ENCODE measurements at places on chromosomes 5 and 9.
A peak's percentile ranks its signal among the peaks of the same experiment; 100 is the strongest.

GRCh38 chr5:143055596-143056338, 285.6 kb downstream of the ARHGAP26 start:
- DNase-seq: no peak

DNA sequence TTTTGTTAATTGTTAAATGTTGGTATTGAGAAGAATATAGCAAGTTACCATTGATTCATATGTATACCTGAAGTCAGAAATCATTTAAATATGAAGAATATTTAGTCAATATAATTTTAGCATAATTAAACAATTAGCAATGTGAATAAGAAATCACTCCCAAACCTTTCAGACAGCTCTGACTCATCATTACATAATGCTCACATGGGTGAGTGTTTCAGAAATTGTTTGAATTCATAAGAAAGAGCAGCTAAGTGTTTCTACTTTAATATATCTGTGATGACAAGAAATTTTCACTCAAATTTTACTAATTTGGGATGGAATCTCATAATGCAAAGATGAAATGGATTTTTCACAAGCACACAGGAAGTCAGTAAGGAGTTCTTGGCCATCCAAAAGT, 42.0 kb upstream of the CDC42SE2 start:
- no peak for DNase-seq

DNA sequence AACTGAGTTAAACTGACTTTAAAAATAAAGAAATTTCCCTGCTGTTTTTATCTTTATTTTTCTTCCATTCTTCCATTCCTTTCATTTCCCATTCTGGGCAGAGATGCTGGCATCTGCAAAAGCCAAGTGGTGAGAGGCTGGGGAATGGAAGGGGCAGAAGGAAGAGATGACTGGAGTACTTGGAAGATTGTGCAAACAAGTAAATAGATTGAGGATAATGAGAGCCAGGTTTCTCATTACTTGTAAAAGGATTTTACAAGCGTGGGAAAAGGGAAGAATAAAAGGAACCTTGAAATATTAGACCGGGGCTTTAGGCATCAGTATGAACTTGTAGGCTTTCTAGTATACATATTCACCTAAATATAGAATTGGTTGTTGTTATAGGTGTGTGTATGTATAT, 341.2 kb downstream of the CAAP1 start:
- DNase-seq: no peak

DNA sequence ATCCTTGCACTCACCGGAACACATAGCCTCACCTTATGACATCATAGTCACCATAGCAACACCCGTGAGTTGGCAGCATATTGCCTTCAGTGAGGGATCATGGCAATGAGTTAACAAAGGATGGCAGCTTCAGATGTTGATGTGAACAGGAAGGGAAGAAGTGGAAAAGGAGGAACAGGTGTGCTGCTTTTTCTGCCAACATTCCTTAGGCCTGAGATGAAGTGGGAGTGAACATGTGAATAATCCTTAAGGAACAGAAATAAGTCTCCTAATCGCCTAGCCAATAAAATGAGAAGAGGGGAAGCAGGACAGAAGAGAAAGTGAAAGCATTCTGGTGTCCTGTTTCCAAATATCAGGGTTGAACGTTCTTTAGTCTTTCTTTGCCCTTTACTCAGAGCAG, 360.0 kb downstream of the BRINP1 start:
- DNase-seq: no peak

DNA sequence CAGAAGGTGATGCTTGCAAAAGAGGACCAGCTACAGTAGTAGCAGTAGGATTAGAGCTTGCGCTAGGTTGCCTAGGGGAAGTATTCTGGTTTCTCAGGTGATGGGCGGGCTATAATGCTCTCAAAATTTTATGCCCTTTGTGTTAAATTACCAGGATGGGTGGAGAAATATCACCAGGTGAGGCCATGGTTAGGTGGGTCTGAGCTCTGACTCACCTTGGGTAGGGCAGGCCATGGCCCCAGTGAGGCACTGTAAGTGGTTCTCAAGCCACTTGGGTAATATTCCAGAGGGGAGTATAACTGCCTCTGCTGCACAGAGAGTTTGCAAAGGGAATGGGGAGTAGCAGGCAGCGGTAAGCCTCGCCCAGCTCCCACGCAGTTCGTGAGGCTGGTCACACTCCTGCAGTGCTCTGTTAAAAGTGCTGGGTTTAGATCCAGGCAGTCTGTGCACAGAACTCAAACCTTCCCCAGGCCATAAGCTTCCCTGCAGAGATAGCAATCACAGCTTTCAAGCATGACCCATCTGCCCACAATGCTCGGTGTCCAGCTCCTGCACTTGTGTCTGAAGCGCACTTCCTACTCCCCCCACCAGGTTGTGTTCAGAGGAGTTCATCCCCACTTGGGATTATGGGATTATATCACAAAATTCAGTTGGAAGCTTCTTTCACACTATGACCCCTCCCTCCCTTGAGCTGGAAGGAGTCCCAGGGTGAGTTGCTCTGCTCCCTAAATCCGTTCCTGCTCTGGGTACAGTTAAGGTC, 575.0 kb downstream of the CHSY3 start:
- peak; percentile 88 for DNase-seq

GRCh38 chr5:95731571-95732554, 727 bp downstream of the RHOBTB3 start:
- DNase-seq: peak; percentile 59

DNA sequence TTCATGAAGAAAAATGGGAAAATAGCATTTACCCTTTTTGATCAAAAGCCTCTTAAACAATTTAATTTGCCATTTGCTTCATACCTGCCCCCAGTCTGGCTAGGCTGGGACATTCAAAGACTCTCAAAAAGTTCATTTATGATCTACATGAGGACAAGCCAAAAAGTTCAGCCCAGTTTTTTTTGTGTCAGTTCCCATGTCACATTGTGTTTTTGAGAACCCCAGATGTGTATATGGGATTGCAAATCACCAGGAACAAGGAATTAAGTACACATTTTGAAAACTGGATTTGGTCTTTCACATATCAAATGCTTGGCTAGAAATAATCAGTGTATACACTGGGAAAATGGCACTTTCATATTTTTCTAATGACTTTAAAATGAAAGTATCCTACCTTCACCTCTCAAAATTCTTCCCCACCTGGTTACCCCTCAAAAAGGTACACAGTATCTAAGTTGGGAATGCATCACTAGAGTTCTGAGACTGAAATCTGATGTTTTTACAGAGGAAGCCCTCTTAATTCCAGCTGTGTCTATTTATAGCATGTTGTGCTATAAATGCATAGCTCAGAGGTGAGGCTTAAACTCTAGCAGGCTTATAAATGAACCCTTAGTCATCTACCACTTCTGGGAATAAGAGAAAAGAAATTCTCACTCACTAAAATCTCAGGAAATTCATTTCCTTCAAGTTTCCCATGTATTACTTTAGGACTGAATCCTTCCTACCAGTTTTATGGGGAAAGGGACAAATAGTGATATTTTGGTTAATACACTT, 9.3 kb downstream of the STOM start:
- DNase-seq: no peak

GRCh38 chr5:130035388-130035787, 131.1 kb downstream of the CHSY3 start:
- DNase-seq: no peak

DNA sequence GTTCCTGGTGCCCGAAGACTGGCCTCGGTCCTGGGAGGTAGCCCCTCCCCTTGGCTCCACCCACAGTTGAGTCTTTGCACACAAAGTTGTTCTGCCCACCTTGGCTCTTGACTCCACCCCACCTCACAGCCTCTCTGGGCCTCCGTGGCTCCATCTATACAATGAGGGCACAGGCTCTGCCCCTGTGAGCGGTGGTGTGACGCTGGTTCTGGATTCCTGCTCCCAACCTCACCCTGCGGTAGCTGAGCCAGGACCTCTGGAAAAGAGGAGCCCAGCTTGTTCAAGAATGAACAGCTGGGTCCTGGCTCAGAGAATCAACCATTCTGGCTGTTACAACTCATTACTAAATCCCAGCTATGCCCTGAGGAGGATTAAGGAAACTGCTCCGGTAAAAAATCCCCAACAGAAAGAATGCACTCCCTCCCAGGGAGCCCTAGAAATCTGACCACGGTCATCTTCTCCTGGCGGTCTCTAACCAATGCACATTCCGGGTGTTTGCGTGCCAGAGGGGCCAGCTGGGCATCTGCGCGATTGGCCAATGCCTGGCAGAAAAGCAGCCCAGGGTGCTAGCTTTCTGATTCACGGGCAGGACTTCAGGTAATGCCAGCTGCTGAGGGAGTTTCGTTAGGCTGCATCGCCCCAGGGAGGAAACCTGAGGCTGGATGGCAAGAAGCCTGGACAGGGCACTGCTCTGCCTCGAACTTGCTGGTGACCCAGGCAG, 9.9 kb upstream of the GRHPR start:
- peak; percentile 56 for DNase-seq

GRCh38 chr9:111037708-111038330, 451 bp downstream of the LPAR1 start:
- DNase-seq: peak; percentile 29
